Posterior vena cava (tissue), 2 donors: ENCODE measurements at places on chromosomes 5 and 9.

GRCh38 chr5:42423285-42424165 lies at the start of gene GHR:
GHR (plus strand) TSS chr5:42423439; CDS start chr5:42565875, 142,436 bp downstream.
- peak; percentile 94 for DNase-seq

DNA sequence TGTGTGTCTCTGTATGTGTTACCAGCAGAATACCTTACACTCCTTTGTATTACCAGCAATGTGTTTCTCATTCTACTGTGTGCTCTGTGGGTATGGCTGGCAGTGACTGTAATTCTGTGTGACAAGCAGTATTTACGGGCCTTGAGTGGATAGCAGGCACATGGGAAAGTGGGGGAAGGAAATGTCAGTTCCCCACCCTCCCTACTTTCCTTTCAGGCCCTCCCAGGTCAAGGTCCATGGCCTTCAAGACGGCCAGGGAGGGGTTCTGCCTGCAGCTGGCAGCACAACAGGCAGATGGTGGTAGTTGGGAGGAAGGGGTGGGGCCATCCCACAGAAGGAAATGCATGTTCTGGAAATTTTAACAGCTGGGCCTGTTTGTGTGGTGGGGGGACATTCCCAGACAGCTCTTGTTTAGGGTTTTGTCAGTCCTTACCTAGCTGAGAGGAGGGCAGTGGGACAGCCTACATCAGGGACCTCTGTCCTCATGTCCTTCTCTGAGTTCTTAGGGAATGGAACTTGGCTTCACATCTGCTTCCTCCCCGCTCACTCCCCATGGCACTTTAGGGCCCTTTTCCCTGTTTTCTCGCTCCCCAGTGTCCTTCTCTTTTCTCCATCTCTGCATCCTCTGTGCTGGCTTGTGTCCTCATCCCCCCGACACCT lies 14.6 kb upstream of the TNIP1 start:
- DNase-seq: no peak

DNA sequence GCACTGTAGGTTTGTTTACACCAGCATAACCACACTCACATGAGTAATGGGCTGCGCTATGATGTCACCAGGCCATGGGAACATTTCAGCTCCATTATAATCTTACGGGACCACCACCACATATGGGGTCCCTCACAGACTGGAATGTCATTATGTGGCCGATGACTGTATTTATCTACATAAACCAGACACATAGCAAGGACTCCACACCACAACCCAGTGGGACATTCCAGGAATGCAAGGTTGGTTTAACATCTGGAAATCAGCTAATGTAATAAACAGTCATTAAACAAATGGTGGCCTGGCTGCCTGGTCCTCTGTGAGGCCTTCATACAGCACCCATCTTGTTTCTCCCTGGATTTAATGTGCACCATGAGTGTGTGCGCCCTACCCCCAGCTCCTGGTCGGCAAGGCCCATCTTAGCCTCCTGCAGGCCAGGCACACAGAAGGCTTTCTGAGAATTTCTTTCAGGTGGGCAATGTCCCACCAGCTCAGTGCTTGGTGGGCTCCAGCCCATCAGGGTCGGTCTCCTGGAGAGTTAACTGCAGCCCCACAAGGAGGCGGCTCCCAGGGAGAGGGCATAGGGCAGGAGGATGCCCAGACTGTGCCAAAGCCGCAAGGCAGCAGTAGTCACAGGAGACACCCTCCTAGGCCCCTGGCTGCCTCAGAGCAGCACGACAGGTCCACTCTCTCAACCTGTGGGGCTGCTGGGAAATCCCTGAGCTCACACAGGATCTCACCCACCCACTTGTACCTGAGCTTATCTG lies 35.9 kb upstream of the SARDH start:
- DNase-seq: peak; percentile 52

DNA sequence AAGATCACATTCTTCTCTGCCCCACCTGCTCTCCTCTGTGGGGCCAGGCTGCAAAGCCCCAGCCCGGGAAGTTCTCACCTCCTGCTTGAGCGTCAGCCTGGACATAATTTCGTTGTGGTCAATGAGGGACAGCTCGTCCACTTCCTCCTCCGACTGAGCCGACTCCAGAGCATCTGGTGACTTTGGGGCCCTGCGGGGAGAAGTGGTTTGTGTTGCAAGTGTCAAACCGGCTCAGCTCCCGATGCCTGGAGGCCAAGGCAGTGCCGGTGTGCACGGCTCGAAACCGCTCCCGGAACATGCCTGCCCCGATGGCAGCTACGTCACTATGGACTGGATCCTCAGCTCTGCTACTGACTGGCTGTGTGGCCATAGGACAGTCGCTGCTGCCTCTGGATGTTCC lies 52.8 kb downstream of the PRRT1B start:
- peak; percentile 91 for DNase-seq

DNA sequence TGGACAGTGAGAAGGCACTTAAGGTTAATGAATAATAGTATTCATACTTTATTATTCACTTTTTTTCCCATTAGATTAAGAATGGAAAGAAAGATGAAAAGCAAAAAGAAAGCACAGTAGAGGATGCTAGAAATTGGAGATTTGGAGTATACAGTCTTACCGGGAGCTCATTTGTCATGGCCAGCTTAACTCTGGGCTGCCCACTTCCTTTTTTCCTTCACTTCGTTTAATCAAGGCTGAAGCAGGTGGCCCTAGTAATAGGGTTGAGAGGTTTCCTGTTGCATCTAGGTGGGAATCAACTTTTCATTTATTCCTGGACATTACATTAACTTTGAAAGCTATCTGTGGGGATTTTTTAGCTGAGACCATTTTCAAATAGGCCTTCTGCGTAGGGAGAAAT lies 57.0 kb upstream of the MEGF10 start:
- no peak for DNase-seq

DNA sequence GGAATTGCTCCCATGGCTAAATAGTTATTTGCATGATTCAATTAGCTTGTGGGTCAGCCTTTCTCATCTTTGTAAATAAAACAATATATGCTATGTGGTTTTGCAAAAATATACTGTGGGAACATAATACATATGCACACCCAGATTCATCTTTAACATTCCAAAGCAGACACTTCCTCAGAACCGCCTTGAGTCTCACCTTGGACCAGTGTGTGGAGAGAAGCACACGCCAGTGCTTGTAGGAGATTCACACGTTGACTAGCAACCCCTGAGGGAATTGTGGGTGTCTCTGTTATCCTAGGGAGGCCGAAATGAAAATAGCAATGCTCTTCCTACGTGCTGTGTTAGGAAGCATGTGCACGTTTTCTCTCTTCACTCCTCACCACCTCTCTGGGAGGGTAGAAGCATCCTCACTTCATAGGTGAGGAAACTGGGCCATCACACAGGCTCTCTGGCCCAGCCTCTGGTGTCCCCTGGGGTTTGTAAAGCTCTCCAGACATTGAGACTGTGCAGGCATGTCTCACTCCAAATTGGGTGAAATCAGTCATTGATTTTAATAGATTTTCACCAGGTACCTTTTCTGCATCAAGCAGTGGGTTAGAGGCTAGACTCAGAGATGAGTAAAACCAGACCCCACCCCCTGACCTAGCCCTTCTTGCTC lies 221.7 kb downstream of the PBX3 start:
- no peak for DNase-seq

DNA sequence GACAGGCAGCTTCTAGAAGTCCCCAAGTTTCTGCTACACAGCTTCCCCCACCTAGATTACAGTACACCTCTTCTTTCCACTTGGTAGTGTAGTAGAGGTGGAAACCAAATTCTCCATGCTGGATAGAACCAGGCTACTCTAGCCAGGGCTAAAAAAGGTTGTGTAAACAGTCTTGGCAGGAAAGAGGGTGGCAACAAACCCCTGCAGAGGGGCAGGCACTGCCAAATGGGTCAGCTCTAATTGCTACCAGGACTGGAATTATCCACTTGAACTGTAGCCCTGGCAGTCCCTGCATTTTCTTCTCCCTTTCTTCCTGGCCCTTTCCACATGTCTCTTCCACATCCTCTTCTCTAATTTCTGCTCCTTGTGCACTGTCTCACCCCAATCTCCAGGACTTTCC lies 24.8 kb downstream of the RANBP3L start:
- no peak for DNase-seq

DNA sequence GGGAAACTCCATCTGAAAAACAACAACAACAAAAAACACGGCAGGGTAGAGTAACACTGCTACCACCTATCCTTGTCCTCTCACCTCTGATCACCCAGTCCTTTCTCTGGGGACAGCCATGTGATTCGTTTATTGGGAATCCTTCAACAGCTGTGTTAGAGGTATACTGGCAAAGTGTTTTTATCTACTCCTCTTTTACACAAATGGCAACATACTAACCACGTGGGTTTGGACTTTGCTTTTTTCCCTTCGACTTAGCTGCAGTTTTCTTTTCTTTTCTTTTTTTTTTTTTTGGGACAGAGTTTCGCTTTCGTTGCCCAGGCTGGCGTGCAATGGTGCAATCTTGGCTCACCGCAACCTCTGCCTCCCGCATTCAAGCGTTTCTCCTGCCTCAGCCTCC lies 11.2 kb upstream of the SET start:
- peak; percentile 34 for DNase-seq
